ENCODE measurements at places on chromosomes 3 and 15.

GRCh38 chr3:57030721-57031120 lies 29.7 kb upstream of the SPATA12 start:
- DNase-seq: no peak

DNA sequence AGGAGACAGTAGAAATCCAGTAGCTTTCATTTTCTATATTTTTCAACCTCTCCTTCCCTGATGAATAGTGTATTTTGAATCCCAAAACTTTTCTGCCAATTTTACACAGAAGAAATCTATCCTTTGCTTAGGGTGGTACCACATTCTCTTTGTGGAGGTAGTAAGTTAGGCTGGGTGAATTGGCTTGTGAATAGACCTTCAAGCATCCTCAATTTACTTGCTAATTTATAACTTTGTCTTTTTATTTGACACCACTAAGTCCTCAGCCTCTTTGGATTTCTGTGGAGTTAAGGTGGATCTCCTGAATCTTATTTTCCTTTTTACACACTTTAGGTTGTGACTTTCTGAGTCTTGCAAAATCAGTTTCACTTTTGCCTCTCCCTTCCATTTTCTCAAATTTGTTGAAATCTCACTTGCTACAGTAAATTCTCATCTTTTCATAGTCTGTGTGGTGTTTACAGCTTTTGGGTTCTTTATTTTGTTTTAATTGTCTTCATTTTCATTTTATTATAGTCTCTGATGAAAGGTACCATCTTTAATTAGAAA lies 5.7 kb upstream of the PLSCR1 start:
- DNase-seq: no peak

DNA sequence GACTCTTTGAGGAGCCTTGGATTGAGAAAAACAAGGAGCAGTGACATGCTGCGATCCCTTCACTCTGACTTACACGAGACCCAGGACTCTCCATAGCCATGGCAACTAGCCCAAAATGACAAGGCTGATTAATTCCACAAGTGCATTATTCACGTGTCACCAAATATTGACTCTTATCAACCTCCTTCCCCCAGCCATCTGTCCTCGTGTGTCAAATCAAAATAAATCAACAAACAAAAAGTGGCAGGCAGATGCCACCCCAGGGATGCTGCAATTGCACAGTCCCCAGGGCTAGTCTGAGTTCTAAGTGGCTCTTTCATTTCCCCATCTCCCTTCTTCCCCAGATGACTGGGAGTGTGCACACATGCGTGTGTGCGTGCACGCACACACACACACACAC lies 104.9 kb downstream of the AQP9 start:
- DNase-seq: no peak

GRCh38 chr3:156132313-156132712 lies 11.9 kb downstream of the KCNAB1 start:
- DNase-seq: no peak

- DNase-seq: no peak
Measured at GRCh38 chr3:128091586-128091985, 32.0 kb downstream of the RUVBL1 start.

GRCh38 chr3:182364723-182365650 lies 428.3 kb upstream of the ATP11B start:
- DNase-seq: no peak

DNA sequence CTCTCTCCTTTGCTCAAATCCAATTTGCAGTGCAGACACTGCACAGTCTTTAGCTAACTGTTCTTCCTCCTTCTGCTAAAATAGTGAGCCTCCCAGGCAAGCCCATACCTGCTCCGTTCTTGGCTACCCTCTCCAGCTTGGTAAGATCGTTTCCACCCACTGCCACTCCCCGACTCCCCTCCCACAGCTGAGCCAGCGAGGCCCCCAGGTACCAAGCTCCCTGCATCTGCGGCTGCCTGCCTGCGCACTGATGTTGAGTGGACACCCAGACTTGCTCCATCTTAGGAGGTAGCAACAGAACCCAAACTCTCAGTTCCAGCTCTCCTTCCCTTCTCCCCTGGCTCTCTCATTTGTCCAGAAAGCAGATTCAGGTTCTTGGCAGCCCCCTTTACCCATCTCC lies 7.9 kb upstream of the TNK2 start:
- DNase-seq: no peak

GRCh38 chr15:81865850-81866537 lies 179.8 kb downstream of the MEX3B start:
- DNase-seq: no peak

DNA sequence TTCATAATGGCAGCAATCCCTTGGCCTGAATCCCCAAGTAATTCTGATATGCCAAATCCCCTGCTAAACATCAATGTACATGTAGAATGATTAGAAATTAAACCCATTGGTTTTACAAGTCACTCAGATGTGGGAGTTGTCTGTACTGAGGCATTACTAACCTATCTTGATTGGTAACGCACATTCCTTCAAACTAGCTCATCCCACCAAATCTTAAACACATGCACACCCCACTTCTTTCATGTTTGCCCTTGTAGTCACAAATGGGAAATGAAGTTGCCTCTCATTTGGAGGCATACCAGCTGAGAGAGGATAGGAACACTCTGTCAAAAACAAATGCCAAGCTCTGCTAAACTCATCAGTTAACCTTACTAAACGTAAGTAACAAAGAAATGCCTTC lies 29.1 kb upstream of the MAN2C1 start:
- peak; percentile 30 for DNase-seq

DNA sequence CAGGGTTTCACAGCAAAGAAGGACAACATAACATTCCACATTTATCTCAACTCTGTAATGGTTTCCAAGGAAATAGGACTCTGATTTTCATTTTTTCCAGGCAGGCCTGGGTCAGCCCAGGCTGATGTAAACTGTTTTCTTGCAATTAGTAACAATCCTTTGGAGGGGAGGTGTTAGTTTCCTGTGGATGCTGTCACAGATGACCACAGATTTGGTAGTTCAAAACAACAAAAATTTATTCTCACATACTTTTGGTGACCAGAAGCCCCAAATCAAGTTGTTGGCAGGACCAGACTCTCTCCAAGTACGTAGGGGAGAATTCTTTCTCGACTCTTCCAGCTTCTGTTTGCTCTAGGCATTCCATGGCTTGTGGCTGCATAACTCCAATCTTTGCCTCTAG lies 88.0 kb downstream of the EDEM1 start:
- DNase-seq: peak; percentile 58

- no peak for DNase-seq
Measured at GRCh38 chr3:171358881-171359198, 101.4 kb downstream of the TNIK start.

DNA sequence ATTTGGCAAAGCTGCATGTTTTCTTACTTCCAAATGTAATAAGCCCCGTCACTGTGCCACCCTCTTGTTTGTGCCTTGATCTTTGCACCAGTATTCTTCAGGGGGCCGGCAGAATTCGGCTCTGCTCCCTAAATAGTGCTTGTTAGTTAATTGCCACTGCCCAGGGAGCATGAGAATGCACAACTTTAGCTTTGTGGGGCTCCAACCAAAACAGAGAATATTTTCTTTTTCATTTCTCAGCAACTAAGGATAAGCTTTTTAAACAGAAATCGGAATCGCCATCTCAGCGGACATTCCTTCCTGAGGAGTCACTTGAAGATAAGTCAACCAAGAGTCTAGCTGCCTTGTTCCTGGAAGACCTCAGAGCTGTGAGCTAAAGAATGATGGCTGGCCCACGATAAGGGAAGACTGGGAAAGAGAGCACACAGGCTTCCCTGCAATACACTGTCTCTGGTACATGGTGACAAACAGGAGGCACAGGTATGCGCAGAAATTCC lies 106.0 kb downstream of the LRIG1 start:
- peak; percentile 74 for DNase-seq

DNA sequence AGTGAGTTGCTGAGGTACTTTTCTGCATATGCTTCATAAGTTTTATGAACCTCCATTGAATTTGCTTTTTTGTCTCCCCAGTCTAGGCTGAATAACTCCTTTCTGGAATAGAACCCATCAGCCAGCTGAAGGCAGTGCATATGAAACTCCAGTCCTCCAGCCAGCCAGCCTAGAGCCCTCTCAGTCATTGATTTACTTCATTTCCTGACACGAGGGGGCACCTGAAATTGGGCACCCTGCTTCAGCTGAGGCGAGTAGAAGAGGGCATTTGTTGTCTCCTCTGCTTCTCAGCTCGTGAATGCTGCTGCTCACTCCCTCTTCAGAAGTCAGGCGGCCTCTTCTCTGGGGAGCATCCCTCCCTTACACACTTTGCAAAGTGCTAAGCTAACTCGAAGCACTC lies 32.5 kb downstream of the CHST2 start:
- DNase-seq: no peak

DNA sequence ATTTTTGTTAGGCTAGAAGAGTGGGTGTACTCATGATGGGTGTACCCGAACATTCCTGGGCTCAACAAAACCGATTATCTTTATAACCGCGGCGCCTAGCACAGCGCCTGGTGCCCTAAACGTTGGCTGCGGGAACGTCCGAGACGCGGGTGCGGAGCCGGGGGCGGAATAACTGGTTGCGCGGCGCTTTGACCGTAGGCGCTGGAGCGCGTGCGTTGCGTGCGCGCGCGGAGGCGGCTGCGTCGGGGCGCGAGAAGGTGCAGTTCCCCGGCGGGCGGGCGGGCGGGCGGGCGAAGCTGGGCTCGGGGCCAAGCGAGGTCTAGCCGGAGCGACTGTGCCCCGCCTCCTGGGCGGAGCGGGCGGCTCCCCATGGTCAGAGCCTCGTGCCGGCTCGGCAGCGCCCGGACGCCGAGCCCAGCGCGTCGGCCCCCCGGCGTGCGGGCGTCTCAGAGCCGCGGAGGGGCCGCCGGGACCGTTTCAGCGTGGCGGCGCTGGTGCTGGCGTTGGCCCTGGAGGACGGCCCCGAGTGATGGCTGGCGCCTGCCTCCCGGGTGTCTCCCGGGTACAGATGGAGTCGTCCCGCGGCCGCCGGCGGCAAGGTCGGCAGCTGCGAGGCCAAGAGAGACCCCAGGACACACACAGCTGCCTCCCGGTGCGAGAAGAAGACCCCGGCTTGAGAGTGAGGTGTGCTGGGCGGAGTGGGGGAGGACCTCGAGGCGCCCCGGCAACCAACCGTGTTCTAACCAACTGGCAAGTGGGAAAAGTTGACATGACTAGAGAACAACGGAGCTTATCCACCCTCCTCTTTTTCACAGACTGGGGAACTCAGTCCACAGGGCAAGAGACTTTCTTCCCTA lies at the start of gene PLAAT1:
TSS of gene PLAAT1 (plus strand) at position 373 of the 857 bp plus-strand sequence. CDS start 14,429 bp downstream, outside the sequence.
- DNase-seq: peak; percentile 58

GRCh38 chr3:57019057-57019456 lies 41.4 kb upstream of the SPATA12 start:
- no peak for DNase-seq

GRCh38 chr3:158269942-158270341 lies 160.1 kb downstream of the RSRC1 start:
- no peak for DNase-seq
